GM19239 (cell line): ENCODE measurements at places on chromosomes 3 and 15.

DNA sequence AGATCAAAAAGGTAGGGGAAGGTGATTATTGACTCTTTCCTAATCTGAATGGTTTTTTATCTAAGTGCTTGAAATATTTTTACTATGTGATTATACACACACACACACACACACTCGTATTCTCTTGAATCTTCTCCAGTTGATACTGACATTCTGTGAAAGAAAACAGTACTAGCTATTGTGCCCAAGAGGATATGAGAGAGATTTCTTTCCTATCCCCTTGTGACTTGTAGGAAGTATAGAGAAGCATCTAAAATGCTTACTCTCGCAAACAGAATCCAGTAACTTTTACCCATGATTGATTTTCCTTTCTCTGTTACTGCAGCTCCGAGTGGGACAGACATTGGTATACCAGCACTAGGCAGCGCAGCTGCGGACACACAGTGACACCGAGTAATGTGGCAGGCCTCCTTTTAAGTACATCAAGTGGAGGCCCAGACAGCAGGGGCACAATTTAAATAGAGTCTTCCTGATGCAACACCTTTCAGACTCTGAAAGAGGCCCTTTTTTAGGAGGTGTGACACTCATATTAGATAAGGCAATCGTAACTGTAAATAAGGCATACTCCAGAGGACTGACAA lies 421.0 kb upstream of the CNTN4 start:
- DNase-seq: no peak

GRCh38 chr15:95503640-95504225 lies 826.8 kb upstream of the NR2F2 start:
- DNase-seq: no peak

GRCh38 chr3:4313606-4314293 lies 10.6 kb downstream of the SETMAR start:
- no peak for DNase-seq

DNA sequence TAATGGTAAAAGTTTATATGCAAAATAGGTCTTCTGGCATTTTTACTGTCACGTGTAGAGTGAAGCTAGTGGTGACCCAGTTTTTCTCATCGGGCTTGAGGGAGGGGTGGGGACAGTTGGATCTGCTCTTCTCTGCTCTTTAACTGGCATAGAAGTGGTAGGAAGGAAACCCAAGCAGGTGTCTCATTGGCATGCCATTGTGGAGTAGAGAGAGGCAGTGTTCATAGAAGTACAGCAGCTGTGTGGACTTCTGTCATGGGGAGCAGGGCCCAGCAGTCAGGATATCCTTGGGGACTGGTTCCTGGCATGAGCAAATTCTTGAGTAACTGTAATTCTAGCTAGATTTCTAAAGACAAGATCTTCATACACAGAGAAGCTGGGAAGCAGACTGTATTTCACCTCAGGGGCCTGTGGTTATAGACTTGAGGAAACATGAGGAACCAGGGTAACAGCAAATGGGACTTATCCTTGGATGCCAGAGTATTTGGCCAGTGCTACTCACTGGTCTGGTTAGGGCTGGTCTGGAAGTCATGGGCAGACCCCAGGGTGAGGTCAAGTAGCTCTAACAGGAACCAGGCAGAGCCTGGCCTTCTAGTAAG lies 42.9 kb downstream of the CDIN1 start:
- DNase-seq: no peak

- no peak for DNase-seq
Observed at GRCh38 chr3:56812754-56813652, 11.3 kb upstream of the ARHGEF3 start.

- no peak for DNase-seq
Observed at GRCh38 chr15:33279613-33280205, 31.1 kb upstream of the RYR3 start.

- DNase-seq: no peak
Observed at GRCh38 chr3:99579246-99579645, 59.1 kb upstream of the COL8A1 start.

- DNase-seq: no peak
Observed at GRCh38 chr3:43522727-43523362, 99.0 kb downstream of the ANO10 start.

GRCh38 chr3:4695846-4696245 lies 202.7 kb downstream of the ITPR1 start:
- DNase-seq: no peak

- DNase-seq: no peak
Observed at GRCh38 chr3:55611121-55611520, 124.0 kb upstream of the WNT5A start.

- no peak for DNase-seq
Observed at GRCh38 chr3:62209101-62209500, 164.2 kb downstream of the FEZF2 start.

GRCh38 chr3:171966533-171967136 lies 72.7 kb upstream of the FNDC3B start:
- DNase-seq: no peak

- no peak for DNase-seq
Observed at GRCh38 chr3:156172536-156172935, 52.2 kb downstream of the KCNAB1 start.

- no peak for DNase-seq
Observed at GRCh38 chr15:98734466-98735199, 86.3 kb downstream of the IGF1R start.

- no peak for DNase-seq
Observed at GRCh38 chr3:3615533-3615932, 183.7 kb upstream of the LRRN1 start.

- no peak for DNase-seq
Observed at GRCh38 chr3:44444437-44444836, 33.0 kb downstream of the ZNF445 start.

GRCh38 chr3:36496684-36497633 lies 116.7 kb downstream of the STAC start:
- no peak for DNase-seq

- no peak for DNase-seq
Observed at GRCh38 chr3:9946112-9947024, 5.8 kb downstream of the PRRT3 start.

DNA sequence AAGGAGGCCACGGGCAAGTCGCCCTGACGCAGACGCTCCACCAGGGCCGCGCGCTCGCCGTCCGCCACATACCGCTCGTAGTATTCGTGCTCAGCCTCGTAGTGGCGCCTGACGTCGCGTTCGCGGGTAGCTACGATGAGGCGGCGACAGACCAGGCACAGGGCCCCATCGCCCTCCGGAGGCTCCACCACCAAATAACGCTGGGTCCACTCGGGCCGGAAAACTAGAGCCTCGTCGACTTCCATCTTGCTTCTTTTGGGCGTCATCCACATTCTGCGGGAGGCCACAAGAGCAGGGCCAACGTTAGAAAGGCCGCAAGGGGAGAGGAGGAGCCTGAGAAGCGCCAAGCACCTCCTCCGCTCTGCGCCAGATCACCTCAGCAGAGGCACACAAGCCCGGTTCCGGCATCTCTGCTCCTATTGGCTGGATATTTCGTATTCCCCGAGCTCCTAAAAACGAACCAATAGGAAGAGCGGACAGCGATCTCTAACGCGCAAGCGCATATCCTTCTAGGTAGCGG lies at the start of gene EPM2AIP1:
Gene EPM2AIP1, minus strand, starts transcription at position 326 of the 520 bp plus-strand sequence. Its CDS starts 54 bp downstream, at position 272.
- DNase-seq: peak; percentile 74

DNA sequence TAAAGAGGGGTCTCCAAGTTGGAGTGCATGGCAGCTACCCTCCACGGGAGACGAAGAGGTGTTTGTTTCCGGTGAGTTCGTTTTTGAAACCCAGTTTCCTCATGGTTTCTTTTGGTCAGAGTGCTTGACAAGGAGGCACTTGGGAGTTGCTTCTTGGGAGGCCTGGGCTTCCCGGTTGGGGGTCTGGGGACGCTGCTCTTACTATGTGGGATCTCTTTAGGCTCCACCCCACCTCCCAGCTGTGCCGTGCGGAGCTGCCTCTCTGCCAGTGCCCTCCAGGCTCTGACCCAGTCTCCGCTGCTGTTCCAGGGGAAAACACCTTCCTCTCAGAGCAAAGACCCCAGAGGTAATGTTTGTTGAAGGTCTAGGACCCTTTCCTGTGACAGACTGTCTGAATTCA lies 29.6 kb downstream of the KIF7 start:
- DNase-seq: no peak

DNA sequence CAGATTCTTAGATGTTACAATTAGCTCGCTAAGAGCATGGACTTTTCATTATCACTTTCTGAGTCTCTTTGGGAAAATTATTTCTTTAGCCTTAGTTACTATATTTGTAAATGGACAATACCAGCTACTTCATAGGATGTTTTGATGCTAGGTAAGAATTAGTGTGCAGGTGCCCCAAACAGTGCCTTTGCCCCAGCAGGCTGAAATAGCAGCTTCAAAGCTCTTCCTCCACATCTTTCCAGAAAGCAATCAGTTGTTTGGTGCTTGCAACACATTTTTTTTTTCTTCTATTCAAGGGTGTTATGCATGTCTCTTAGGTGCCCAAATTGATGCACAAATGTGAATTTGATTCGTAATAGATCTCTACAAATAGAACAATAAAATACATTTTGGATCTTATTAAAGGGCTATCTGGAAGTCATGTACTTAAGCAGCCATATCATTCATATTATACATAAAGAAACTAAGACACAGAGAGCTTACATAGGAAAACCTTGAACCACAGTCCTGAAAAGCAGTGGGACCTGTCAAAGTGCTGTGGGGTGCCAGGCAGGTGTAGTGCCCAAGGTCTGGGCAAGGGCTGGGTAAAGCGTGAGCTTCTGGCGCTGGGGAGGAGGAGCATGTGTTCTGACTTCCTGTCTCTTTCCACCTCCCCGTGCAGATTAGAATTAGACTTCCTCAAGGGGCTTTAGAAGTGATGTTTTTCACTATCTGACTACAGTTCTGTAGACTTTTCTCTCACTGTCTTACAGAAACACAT lies 62.9 kb downstream of the FNDC3B start:
- DNase-seq: no peak

DNA sequence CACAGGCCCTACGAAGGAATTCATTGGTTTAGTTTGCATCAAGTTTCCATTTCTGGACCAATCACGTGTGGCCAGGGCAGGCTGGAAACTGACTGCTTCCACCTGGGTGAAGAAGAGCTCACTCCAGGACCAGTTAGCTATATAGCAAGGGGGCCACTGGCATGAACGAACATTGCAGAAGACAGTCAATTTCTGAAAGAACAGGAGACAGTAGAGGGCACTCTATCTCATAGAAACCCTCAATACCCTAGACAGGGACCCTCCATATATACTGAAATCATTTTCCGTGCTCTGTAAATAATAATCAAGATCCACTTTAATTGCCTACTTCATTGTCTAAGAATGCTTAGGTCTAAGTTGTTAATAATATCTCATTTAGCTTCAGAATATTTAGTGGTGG lies 215.6 kb downstream of the CADPS start:
- DNase-seq: no peak

DNA sequence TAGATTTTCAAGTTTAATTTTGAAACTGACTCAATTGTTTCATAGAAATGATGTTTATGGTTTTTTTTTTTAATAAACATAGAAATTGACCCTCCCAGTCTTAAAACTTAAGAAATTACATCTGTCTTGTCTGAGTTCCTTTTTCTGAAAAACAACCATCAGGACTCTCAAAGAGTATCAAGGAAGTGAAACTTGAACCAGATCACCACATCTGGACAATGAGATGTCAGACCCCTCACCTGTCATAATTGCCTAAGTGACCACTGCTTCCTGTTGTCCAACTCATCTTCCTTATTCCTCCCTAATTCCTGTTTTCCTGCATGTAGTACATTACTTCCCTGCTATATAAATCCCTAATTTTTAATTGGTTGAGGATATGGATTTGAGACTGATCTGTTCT lies 441.5 kb upstream of the ARHGEF26 start:
- no peak for DNase-seq

GRCh38 chr3:69649120-69650065 lies 89.9 kb upstream of the MITF start:
- no peak for DNase-seq

DNA sequence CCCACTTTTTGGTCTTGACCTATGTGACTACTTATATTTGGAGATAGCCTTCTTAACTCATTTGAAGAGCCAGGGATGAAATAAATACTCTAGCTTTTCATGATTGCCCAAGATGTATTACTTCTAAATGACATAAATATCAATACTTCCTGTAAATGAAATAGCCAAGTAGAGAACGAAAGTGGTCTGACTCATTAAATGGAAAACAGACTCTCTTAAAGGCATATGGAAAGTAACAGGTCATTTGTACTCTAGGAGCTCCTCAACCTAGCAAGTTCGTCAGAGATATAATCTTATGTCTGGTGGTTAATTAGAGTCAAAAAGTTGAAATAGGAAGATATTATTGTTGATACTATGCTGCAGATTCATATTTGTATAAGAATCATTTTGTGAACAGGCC lies 1105.4 kb downstream of the TUSC7 start:
- no peak for DNase-seq

- DNase-seq: no peak
Observed at GRCh38 chr15:72944565-72944964, 107.7 kb upstream of the NEO1 start.

DNA sequence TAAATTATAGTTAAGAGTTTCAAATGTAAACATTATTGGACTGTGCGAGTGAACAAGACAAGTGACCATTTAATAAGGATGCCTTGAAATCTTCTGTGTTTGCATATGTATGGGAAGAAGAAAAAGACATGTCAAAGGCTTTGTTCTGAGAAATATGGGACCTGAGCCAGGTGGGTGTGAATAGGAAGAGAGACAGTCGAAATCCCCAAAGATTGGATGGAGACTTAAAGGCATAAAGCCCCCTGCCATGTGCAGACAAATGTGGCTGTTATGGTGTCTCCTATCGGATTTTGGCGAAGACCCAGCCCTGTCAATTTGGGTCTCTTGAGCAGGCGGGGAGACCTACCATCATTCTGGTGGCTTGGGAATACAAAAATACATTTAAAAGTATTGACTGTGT lies 16.9 kb downstream of the FXR1 start:
- no peak for DNase-seq

- DNase-seq: peak; percentile 28
Observed at GRCh38 chr3:156448300-156448699, 106.6 kb downstream of the SSR3 start.

- no peak for DNase-seq
Observed at GRCh38 chr3:135869439-135870105, 96.0 kb upstream of the PPP2R3A start.

DNA sequence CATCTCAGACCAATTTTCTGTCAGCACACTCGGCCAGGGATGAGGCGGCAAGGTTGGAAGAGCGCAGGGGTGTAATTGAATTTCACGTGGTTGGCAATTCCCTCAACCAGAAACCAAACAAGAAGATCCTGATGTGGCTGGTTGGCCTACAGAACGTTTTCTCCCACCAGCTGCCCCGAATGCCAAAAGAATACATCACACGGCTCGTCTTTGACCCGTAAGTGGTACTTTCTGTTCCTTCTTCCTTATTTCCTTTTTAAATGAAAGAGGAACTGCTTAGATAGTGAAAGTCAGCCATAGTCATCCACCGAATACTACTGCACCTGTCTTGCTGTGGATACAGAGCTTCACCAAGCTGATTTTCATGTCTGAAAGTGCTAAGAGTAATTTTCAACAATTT lies 60.1 kb downstream of the SGO1 start:
- DNase-seq: peak; percentile 49

GRCh38 chr15:50260969-50261496 lies 4.5 kb downstream of the HDC start:
- DNase-seq: no peak
